ENCODE measurements at places on chromosomes 3 and 15.

- no peaks in the 10 kb centered on the region for H3K36me3 ChIP-seq
- no peaks in the 10 kb centered on the region for H3K4me1 ChIP-seq
- no peaks in the 10 kb centered on the region for H3K27me3 ChIP-seq
- DNase-seq: no peak
- no peak overlapping the region for H3K27ac ChIP-seq
Measured at GRCh38 chr3:160697637-160698380, 20.8 kb downstream of the ARL14 start.

DNA sequence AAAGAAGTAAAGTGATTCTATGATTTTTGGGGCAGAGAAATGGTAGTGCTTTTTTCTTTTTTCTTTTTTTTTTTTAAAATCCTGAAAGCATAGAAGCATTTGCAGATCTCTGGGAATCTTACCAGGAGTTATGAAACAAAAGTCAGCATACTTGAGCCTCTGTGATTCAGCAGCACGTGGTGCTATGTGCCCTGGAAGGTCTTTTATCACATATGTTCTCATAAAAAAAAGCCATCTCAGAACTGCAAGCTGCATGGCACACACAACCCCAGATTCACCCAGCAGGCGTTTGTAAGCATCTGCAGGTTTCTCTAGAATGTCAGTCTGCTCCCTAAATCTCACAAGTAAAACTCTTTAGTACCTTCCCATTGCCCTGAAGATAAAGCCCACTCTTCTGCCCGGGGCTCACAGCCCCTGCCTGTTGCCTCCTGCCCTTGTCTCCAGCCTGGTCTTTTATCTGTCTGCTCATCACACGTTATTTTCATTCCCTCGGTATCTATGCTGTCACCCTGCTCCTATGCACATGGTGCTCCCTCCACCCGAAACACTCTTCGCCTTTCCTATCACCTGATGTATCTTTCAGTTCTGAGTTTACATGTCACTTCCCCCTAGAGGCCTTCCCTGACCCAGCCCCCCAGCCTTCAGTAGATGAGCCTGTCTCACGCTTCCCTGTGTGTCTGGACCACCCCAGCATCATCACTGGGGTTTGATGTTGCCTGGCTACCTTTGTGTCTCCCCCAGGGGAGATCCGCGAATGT is 72.4 kb downstream of the CHDH start:
- H3K27ac ChIP-seq: no peak overlapping the region
- no peak overlapping the region for H3K4me3 ChIP-seq
- H3K27me3 ChIP-seq: no peaks in the 10 kb centered on the region
- no peaks in the 10 kb centered on the region for H3K36me3 ChIP-seq
- DNase-seq: no peak

GRCh38 chr3:16838561-16838960 is 46.2 kb upstream of the PLCL2 start:
- no peaks in the 10 kb centered on the region for H3K27me3 ChIP-seq
- DNase-seq: no peak
- H3K36me3 ChIP-seq: no peaks in the 10 kb centered on the region
- H3K4me3 ChIP-seq: no peak overlapping the region
- peaks cover 26% of the 10 kb centered on the region for H3K4me1 ChIP-seq

DNA sequence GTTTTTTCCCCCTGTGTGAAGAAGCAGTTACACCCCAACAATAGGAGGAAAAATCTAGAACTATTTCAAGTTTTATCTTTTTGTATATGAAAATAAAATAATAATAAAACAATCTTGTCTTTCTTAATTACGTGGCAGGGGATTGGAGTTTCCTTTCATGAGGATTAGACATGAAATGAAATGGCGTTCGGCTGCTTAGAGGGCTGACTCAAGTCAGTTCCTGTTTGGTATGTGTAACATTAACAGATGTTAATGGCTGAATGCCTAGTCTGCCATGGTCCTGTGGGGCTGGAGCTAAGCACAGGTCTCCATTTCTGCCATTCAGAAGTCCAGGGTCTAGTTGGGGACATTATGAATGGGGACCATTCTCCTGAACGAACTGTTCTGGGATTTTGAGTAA is 3.1 kb upstream of the EXOG start:
- H3K27me3 ChIP-seq: no peaks in the 10 kb centered on the region
- no peaks in the 10 kb centered on the region for H3K36me3 ChIP-seq
- DNase-seq: no peak
- no peaks in the 10 kb centered on the region for H3K4me1 ChIP-seq
- no peak overlapping the region for H3K4me3 ChIP-seq

- H3K27ac ChIP-seq: peak overlapping the region; percentile 81
- H3K27me3 ChIP-seq: no peaks in the 10 kb centered on the region
- H3K4me1 ChIP-seq: peaks cover 40% of the 10 kb centered on the region
- H3K36me3 ChIP-seq: no peaks in the 10 kb centered on the region
Measured at GRCh38 chr3:16289144-16289889, 24.3 kb downstream of the OXNAD1 start.

DNA sequence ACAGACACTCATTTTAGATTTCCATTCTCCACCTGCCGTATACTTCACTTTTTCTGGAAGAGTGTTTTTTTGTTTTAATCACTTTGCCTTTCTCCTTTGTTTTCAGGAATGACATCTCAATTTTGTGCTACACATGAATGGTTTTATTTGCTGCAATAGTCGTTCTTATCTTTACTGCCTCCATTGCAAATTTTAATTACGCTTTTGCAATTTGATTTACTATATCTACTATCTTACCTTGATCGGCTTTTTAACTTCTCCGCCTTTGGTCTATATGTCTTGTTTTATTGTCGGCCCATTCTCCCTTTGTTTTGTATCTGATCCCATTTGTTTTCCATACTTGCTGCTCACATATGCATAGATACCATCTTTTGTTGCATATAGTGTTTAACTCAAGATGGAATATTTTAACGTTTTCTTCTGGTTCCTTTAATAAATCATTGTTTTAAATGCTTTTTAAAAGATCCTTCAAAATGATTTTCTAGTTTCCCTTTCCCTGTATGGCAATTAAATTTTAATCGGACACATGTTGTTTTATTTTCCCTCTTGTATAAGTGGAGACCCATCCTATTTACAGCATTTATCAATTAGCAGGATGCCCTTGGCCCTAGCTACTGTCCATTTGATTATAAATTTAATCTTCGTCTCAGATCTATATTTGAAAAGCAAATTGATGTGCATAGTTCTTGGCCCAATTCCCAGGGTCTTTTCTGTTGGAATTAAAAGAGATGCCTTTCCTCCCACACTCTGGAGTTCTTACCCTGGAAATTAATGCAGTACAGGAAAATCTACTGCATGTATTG is 97.2 kb upstream of the CNTN4 start:
- no peaks in the 10 kb centered on the region for H3K4me1 ChIP-seq
- no peak overlapping the region for H3K4me3 ChIP-seq
- DNase-seq: no peak
- no peaks in the 10 kb centered on the region for H3K27me3 ChIP-seq
- H3K36me3 ChIP-seq: no peaks in the 10 kb centered on the region
- no peak overlapping the region for H3K27ac ChIP-seq

GRCh38 chr3:169563775-169564059 is 99.8 kb downstream of the MECOM start:
- DNase-seq: no peak
- no peaks in the 10 kb centered on the region for H3K27me3 ChIP-seq
- no peaks in the 10 kb centered on the region for H3K4me1 ChIP-seq
- no peaks in the 10 kb centered on the region for H3K36me3 ChIP-seq
- no peak overlapping the region for H3K4me3 ChIP-seq

DNA sequence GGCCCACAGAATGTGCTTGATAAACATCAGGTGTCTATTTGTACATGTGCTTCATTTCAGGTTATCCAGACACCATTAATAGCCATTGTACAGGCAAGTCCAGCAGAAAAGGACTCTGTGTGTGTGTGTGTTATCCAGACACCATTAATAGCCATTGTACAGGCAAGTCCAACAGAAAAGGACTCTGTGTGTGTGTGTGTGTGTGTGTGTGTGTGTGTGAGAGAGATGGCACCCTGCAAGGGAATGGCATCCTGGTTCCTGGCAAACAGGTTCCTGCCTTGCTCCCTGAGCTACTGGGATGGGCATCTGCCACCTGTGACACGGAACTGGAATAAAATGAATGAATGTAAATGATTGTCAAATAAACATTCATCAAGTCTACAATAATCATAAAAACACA is 11.7 kb downstream of the SUCLG2 start:
- no peak overlapping the region for H3K27ac ChIP-seq
- H3K4me1 ChIP-seq: no peaks in the 10 kb centered on the region
- no peaks in the 10 kb centered on the region for H3K36me3 ChIP-seq
- no peaks in the 10 kb centered on the region for H3K27me3 ChIP-seq
- no peak overlapping the region for H3K4me3 ChIP-seq

GRCh38 chr3:9352917-9353752 is 9.7 kb upstream of the THUMPD3 start:
- no peak overlapping the region for H3K27ac ChIP-seq
- H3K36me3 ChIP-seq: no peaks in the 10 kb centered on the region
- peak; percentile 28 for DNase-seq
- H3K4me1 ChIP-seq: no peaks in the 10 kb centered on the region

DNA sequence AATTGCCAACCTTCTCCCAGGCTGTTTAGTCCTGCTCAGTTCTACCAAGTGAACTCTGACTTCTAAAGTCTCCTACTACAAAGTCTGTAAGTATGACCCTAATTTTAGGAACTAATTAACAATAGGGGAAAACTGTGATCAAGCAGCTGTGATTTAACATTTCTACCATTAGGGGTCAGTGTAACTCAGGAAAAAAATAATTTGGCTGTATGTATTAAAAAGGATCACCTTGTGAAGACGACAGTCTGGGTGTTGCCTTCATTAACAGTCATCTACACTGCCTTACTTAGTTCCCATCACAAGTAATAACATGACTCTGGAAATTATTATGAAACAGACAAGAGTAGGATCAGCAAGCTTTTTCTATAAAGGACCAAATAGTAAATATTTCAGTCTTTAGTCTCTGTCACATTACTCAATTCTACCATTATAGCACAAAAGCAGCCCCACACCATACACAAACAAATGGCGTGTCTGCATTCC is 4.2 kb upstream of the NPHP3 start:
- peaks cover 10% of the 10 kb centered on the region for H3K4me1 ChIP-seq
- no peak for DNase-seq
- H3K27ac ChIP-seq: no peak overlapping the region
- no peaks in the 10 kb centered on the region for H3K36me3 ChIP-seq
- H3K27me3 ChIP-seq: peaks cover 2% of the 10 kb centered on the region
- H3K4me3 ChIP-seq: no peak overlapping the region

- H3K27me3 ChIP-seq: no peaks in the 10 kb centered on the region
- H3K27ac ChIP-seq: no peak overlapping the region
- DNase-seq: no peak
- H3K4me1 ChIP-seq: no peaks in the 10 kb centered on the region
- H3K4me3 ChIP-seq: no peak overlapping the region
Measured at GRCh38 chr15:56369234-56369633, 4.0 kb downstream of the TEX9 start.

- peaks cover 73% of the 10 kb centered on the region for H3K4me1 ChIP-seq
- H3K4me3 ChIP-seq: peak overlapping the region; percentile 44
- DNase-seq: no peak
- no peaks in the 10 kb centered on the region for H3K27me3 ChIP-seq
- peak overlapping the region; percentile 82 for H3K27ac ChIP-seq
Measured at GRCh38 chr15:67097930-67098740, 32.7 kb downstream of the SMAD3 start.

- H3K27me3 ChIP-seq: no peaks in the 10 kb centered on the region
- DNase-seq: no peak
- H3K27ac ChIP-seq: no peak overlapping the region
Measured at GRCh38 chr3:45137656-45138181, 8.5 kb downstream of the CDCP1 start.

DNA sequence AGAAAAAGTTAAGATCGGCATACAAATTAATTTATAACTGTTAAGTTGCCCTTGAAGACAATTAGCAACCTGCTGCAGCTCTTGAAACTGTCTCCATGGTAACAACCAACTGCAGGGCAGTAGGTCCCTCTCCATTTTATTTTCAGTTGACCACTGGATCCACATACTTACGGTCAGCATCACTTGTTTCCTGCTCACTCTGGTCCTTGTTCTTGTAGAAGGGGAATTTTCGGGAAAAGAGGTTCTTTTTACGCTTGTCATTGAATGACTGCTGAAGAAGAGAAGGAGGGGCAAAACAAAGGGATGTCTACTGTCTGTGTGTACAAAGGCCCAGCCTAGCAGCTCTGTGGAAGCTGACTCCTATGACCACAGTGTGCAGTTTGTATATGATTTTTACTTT is 46.8 kb upstream of the MELTF start:
- H3K27ac ChIP-seq: no peak overlapping the region
- peaks cover 10% of the 10 kb centered on the region for H3K36me3 ChIP-seq
- no peaks in the 10 kb centered on the region for H3K27me3 ChIP-seq
- H3K4me1 ChIP-seq: no peaks in the 10 kb centered on the region

GRCh38 chr15:70783041-70783440 is 19.7 kb upstream of the UACA start:
- H3K4me3 ChIP-seq: no peak overlapping the region
- DNase-seq: no peak
- no peaks in the 10 kb centered on the region for H3K4me1 ChIP-seq
- H3K36me3 ChIP-seq: no peaks in the 10 kb centered on the region
- H3K27ac ChIP-seq: no peak overlapping the region
- no peaks in the 10 kb centered on the region for H3K27me3 ChIP-seq

DNA sequence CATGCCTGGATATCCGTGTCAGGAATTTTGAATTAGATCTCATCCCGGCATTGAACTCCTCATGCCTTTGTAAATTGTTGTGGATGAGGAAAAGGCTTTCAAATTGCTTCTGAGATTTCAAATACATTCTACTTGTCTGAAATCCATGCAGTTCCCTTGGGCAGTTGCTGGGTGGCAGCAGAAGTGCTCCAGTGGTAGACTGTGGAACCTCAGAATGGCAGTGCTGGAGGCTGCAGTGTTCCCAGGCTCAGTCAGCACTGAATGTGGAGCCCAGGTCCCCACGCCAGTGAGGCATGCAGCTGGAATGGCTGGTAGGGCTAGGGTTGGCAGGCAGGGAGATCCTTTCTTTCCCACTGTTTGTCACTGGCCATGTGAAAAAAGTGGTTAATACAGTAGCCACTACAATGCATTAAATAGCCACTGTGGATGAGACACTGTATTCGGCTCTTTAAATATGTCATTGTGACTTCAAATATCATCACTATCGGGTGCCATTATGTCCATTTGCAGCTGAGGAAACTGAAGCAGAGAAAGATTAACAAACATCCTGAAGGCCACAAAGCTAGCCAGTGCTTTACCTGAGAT is 98.6 kb downstream of the TPRG1 start:
- no peaks in the 10 kb centered on the region for H3K4me1 ChIP-seq
- no peaks in the 10 kb centered on the region for H3K36me3 ChIP-seq
- DNase-seq: no peak

DNA sequence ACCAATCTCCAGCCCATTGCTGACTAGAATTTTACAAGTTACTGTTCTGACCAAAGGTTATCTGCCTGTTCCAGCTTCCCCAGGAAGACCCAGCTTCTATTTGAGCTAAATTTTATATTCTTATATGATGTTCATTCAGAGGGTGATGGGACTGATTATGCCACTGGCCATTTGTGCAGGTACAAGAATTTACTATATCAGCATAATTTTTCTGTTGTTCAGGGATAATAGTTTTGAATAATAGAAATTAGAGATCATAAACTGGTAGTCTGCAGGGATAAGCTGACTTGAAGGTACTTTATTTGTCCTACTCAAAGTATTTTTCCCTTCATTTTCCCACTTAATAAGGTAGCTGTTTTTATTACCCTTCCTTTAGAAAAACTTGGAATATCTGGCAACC is 222.6 kb upstream of the MRPL3 start:
- no peaks in the 10 kb centered on the region for H3K27me3 ChIP-seq
- no peak overlapping the region for H3K4me3 ChIP-seq
- H3K4me1 ChIP-seq: no peaks in the 10 kb centered on the region
- no peak for DNase-seq
